ENCODE measurements at places on chromosomes 11 and 22.

DNA sequence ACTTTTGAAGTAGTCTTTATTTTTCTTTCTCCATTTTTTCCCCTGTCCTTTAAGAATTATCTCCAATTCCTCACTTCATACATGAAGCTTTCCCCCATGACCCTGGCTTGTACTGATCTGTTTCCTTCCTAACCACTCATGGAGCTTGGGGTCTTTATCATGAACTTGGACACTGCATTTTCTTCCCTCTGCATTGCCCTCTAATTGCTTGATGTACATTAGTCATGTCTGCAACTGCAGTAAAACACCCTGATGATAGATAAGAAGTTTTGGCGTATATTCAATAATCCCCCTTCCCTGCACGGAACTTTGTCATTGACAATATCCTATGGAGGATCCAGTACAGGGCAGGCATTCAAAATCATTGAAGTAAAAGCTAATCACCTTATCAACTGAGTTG is 3.4 kb downstream of the HEPHL1 start:
- no peak for DNase-seq

DNA sequence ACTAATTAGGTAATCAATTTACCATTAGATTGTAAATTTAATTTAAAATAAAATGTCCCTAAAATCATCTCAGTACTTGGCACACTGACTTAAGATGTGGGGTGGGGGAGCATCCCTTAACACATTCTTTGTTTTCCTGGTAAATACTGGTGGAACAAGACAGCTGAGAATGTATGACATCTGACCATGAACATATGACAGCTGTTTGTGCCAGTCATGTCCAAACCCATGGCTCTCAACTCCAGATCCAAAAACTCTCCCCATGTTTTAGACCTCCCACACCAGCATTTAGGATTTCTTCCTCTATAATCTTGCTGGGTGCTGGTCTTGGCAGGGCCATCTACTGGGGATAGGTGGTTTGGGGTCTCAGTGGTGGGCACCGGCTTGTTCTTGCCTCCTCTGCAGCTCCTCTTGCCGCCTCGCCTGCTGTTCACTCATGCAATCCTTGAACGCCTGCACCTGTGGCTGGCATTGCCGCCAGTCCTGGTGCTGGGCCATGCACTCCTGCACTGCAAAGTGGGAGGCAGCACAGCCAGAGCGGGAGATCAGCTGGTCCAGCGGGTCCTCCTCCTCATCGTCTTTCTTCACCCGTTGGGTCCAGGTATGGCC is 3.8 kb downstream of the COA4 start:
- no peak for DNase-seq

DNA sequence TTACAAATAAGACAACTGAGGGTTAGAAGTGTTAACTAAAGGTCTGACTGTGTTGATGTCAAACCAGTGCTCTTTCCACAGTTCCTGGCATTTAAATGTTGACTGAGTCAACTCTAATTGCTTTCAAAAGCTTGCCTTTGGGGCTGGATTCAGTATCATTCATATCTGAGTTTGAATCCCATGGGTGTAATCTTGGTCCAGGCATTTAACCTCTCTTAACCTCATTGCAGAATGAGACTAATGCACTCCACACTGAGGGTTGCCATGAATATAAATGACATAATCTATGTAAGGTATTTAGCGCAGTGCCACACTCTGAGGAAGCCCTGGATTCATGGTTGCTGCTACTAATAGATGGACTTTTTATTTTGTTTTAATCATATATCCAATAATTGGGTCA is 274.3 kb downstream of the DDX10 start:
- no peak for DNase-seq

- DNase-seq, result no peak
These were observed 465 bp downstream of the MAPK1 start for GRCh38 chr22:21866833-21867527.

DNA sequence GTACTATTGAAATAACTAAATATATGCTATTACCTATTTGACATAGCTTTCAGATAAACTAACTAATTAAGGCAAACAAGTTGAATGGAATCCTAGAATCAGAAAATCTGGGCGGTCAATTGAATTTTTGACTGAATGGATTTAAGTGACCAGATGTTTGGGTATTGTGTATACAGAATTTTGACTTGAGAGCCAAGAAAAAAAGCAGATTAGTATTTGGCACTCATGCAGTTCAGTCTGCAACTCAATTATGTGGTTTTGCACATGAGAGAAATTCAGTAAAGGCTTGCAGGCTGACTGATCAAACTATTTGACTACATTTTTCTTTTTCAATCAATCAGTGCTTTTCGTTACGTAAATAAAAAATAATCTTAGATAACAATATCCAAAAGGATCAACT is 254.8 kb downstream of the GUCY1A2 start:
- DNase-seq, result no peak

DNA sequence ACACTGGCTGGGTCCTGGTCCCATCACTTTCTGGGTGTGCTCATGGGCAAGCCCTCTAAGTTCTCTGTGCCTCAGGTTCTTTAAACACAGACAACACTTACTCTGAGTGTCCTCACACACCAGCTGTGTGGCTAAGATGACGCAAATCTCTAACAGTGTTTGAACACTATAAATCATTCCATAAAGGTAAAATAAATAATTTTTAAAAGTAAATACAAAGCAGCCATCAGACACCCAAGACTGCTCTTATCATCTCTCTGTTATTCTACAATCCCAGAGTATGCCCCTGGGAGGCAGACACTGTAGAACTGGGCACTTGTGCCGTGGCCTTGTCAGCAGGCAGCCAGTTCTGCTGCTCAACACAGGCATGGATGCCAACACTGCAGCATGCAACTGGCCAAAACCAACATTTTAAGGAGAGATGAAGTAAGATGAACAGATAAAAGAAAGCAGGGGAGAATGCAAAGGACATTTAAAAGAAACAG is 56.8 kb downstream of the RPL27A start:
- DNase-seq, result no peak

GRCh38 chr11:33910296-33910957 is 18.6 kb upstream of the LMO2 start:
- no peak for DNase-seq

- DNase-seq, result peak; percentile 20
These were observed 588 bp upstream of the FAT3 start for GRCh38 chr11:92224054-92224406.
